NCI-H1417 treated with DMSO at 0.1 percent for 48 hours (cell line): ENCODE measurements at places on chromosomes 4 and X.

DNA sequence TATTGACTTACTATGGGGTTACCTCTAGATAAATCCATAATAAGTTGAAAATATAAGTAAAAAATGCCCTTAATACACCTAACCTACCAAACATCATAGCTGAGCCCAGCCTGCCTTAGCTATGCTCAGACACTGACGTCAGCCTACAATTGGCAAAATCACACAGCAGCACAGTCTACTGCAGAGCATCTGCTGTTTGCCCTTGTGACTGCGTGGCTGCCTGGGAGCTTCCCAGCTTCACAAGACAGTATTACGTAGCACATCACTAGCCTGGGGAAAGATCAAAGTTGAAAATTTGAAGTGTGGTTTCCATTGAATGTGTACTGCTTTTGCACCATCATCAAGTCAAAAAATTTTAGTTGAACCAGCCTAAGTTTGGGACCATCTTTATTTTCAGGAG lies 8.8 kb downstream of the HTT-AS start:
- DNase-seq, result no peak

- DNase-seq, result no peak
These were observed 793.9 kb downstream of the ADGRL3 start for GRCh38 chr4:61994036-61994435.

GRCh38 chr4:8009710-8010511 lies 70.2 kb upstream of the AFAP1 start:
- no peak for DNase-seq

- DNase-seq, result no peak
These were observed 115.7 kb upstream of the TEX13C start for GRCh38 chrX:125203737-125204578.

GRCh38 chrX:134443461-134443860 lies 16.5 kb upstream of the HPRT1 start:
- DNase-seq, result no peak

DNA sequence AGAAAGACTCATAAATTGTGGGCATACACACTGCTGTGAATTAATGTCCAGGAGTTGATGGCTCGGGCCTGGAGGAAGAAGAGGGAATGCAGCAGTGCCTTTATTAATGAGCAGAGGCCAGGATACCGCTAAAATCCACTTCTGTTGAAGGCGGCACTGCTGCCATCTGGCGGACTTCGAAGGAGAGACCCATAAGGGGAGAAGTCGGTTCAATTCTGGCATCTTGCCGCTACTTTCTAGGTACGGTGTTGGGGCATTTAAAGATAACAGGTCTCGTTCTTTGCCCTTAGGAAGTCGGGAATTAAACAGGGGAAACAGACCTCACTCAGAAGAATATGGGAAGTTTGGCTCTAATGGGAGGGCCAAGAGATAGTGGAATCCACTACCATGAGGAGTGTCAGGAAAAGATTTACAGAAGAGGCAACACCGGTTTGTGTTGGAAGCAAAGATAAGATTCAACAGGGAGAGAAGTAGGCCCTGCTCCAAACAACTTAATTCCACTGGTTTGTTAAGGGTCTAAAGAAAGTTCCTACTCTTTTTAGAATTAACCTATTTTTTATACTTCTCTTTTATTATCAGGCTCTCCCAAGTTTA lies 133.6 kb upstream of the GIMD1 start:
- no peak for DNase-seq

GRCh38 chr4:185036842-185037241 lies 18.6 kb downstream of the HELT start:
- DNase-seq, result no peak

DNA sequence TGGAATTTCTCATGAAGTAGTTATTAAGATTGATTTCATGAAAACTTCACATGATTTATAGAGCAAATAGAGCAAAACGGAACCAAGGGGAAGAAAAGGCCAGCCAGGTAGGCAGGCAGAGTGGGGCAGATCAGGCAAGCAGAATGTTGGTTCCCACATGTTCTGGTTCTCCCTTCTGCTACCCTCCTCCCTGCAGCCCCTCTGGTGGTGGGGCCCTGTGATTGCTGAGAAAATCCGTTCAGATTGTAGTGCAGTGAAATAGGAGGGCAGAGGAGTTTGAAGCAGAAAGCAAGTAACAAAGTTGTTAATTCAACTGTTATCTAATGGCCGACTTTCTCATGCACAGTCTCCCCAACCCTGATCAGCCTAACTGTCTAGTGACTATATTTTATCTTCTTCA lies 185.3 kb downstream of the MID1IP1 start:
- DNase-seq, result no peak

GRCh38 chr4:80454040-80454439 lies 118.5 kb downstream of the CFAP299 start:
- DNase-seq, result no peak

GRCh38 chr4:56723201-56723605 lies 42.1 kb upstream of the HOPX start:
- DNase-seq, result no peak

DNA sequence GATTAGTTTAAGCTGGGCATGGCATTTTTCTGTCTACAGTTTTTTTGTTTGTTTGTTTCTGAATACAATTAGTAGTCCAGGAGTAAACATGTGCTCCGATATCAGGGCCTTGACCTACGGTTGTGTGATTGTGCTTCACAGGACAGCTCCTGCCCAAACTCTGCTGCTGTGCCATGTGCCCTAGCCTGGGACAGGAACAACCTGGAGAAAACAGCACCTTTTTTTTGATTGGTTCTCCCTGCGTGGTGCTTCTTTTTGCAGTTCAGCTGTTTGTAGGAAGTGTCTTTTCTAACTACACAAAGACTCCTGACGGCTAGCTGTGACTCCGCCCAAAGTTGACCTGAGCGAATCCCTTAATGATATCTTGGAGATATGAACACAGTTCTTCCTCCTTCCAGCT lies 158.8 kb downstream of the ATP10D start:
- no peak for DNase-seq

DNA sequence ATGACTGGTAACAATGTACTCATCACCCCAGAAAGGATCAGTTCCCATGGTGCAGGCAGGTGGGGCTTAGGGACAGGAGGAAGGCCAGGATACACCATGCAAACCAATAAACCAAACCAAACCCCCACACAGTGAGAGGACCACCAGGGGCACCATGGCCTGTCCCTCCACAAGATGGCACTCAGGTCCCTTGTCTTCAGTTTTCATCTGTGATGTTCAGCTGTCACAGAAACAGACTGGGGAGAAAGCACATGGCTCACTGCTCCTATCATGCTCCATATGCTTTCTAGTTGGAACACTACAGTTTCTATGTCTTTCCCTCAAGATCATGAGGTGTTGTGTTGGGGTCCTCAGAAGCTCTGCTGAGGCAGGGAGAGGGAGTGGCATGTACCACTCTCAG lies 10.1 kb downstream of the HS3ST1 start:
- no peak for DNase-seq

DNA sequence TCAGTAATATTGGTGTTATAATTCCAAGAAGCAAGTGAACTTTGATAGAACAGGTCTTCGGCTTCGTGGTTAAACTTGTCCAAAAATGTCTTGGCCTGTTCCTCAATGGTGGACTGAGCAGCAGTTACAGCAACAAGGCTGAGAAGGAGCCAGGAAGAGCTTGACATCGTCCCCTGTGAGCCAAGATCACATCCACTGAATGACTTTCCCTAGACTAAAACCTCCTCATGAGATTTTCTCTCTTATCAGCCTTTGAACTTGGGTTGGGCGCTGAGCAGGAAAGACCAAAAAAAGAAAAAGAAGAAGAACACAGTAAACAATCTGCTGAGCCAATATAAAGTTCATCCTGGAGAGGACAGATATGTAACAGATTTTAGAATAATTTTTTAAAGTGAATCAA lies at the start of gene ACE2:
Gene ACE2, minus strand, starts transcription at position 216 of the 400 bp plus-strand sequence. Its CDS starts 49 bp downstream, at position 167.
- DNase-seq, result no peak

DNA sequence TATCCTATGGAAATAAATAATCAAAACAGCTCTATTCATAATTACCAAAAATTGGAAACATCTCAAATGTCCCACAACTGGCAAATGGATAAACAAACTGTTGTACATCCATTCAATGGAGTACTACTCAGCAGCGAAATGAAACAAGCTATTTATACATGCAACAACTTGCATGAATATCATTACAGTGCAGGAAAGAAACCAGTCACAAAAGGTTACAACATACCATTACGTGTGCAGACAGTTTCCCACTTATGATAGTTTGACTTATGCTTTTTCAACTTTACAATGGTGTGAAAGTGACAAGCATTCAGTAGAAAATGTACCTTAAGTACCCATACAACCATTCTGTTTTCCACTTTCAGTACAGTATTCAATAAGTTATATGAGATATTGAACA lies 82.3 kb downstream of the NEK1 start:
- no peak for DNase-seq

DNA sequence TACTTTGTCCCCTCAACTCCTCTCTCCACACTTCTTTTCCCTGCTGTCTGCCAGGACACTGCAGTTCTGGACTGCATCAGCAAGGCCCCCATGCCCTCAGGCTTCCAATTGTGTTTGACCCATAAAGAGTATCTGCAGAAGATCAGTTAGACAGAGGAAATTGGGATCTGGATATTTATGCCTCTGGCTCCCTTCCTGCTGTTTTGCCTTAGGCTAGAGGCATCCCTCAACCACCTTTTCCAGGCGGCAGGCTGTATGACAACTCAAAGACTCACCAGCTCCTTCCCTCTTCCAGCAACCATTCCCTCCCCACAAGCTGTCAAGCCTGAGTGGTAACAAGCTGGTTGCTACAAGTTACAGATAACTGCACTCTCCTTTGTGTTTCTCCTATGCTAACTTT lies 66.4 kb upstream of the NDP start:
- no peak for DNase-seq

DNA sequence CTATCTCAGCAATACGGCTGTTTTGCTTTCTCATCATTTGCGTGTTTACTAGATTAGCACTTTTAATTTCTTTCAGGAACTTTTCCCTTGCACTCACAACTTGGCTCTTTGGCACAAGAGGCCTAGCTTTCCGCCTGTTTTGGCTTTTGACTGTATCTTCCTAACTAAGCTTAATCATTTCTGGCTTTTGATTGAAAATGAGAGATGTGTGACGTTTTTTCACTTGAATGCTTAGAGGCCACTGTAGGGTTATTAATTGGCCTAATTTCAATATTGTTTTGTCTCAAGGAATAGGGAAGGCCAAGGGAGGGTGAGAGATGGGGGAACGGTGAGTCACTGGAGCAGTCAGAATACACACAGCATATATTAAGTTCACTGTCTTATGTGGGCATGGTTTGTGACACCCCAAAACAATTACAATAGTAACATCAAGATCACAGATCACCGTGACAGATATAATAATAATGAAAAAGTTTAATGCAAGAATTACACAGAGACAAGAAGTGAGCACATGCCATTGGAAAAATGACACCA lies 27.3 kb downstream of the MND1 start:
- no peak for DNase-seq

DNA sequence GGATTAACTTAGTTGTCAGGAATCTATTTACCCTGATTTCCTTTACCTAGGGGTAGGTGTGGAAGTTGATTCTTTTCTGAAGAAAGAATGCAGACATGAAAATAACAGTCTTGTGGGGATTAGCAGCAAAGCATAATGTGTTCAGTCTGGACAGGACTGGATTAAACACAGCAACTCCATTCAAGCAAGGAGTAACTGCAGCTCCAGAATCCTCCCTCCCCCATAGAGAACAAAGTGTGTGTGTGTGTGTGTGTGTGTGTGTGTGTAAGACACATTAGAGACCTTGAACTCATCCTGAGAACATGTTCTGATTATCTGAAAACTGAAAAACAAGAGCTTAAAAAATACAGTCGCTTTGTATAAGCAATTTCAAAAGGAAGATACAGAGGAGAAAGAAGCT lies 9.3 kb downstream of the C4orf54 start:
- no peak for DNase-seq

- no peak for DNase-seq
These were observed 273.5 kb upstream of the ADGRL3 start for GRCh38 chr4:60926624-60927023.
